Left forelimb (tissue), 1 donor: ENCODE measurements at places on chromosomes 7 and 10.
A peak's percentile ranks its signal among the peaks of the same experiment; 100 is the strongest.

DNA sequence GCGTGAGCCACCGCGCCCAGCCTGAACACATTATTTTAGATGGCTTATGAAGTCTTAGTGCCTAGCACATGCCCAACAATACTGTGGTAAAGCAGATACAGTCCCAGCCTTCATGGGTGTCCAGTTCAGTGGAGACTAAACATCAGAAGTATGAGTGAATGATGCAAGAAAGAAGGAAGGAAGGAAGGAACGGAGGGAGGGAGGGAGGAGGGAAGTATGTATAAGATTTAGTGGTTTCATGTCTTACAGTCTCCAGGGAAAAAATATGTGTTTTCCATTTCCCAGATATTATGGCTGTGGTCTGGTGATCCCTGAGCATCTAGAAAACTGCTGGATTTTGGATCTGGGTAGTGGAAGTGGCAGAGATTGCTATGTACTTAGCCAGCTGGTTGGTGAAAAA, 2.9 kb downstream of the AS3MT start:
- no peak for DNase-seq

GRCh38 chr7:130273081-130273932, 6.6 kb downstream of the CPA2 start:
- peak; percentile 89 for DNase-seq

DNA sequence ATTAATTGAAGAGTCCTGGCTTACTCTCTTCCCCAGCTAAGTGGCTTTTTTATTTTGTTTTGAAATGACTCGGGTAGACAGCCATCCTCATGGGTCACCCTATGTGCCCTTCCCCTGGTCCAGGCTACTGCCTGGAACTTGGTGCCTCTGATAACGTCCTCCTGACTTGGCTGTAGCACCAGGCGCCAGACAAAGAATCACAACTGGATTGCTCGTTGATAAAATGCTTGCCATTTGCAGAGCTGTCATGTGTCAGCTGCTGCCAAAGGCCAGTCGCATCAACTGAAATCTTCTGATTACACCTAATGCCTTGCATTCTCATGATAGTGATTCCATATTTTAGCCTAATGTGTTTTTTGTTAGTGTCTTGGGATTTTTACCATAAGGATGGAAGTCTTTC, 27.4 kb upstream of the ABLIM1 start:
- DNase-seq = no peak

DNA sequence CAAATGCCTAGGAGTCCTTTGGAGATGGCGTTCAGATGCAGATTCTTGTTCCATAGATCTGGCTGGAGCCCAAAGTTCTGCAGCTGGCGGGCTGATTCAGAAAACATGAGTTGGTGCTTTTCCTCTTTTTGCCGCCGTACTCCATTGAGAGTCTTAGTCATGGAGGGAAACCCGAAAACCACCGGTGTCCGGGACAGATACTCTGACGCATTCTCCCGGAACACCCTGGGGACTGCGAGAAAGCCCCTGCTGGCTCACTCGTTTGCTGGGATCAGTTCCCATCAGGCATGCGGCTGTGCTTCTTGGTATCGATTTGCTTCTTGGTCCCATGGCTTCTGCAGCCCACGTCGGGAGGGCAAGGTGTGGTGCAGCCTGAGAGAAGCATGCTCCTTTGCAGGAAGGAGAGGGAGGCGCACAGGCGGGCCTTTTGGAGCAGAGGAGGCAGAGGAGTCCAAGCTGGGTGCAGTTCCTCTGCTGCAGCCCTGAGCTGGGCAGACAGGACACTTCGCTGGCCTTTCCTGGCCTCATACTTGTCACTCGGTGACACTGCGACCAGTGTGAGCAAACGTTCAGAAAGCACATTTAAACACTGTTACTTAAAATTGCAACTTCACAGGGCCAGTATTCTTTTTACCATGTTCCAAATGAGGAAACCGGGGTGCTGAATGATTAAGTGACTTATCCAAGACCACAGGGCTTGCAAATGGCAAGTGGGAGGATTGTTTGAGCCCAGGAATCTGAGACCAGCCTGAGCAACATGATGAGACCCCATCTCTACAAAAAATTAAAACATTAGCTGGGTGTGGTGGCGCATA, 30.6 kb upstream of the PFKFB3 start:
- no peak for DNase-seq
